ENCODE measurements at places on chromosomes 3 and 15.

DNA sequence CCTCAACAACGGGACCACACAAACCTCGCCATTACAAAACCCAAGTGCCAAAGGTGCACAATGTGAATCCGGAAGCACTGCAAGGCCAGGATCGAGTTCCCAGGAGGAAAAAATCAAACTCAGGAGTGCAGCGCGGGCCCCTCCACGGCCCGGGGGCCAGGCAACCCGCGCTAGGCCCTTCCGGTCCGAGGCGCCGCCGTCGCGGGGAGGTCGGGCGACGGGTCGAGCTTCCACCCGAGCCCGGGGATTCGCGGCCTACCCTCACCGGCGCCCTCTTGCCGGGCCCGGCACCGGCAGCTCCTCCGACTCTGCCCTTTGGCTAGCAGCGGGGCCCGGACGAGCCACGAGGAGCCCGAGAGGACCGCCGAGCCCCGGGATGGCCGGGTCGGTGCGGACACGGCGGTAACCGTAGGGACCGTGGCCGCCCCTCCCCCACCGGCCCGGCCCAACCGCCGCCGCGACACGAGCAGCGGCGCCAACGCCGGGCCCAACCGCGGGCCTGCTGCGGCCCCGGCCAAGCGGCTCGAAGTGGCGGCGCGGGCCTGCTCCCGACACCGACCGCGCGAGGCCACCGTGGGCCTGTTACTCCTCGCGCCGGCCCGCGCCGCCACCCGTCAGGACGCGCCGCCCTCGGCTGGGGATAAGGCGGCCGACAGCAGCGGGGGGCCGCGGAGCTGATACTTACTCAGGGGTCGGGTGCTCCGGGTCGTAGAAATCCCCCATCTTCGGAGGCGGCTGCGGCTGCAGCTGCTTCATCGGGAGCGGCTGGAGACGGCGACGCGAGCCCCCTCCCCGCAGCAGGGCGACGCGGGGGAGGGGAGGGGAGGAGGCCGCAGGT is 525 bp downstream of the SETD2 start:
- DNase-seq, result peak; percentile 68

DNA sequence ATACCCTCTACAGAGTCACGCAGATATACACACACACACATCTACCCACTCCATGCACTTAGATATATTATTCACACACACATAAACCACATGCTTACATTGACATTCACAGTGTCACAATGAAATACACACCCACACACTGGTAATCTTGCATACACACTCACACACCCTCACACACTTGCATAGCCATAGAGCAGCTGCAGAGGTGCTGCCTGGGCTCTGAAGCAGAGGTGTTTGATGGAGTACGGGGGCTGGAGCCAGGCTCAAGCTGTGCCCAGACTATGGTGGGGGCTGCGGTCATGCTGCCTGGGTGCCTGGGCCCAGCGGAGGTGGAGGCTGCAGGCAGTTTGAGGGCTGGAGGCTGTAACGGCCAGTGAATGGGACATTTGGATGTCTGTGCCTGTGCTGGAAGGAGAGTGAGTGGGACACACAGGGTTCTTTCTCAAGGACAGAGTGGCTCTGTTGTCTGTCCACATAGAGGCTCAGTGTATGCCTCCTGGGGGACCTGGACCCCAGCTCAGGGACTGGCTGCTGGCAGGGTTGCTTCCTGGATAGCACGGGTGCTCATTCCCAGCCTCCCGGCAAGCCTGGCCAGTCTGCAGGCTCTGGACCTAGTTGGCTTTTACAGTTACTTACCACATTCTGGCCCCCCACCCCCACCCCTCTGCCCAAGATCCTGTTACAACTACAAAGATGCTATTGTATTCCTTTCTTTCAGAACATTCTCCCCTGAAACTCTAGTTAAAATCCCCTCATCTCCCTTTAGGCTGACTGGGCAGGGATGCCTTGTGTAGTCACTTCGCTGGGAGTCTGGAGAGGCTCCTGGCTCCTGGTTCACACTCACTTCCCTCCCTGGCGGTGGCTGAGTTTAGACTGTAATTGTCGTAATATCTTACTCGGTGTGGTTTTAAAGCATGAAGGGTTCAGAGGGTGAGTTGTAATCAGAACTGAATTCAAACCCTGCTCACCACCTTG is 12.5 kb downstream of the GASK1A start:
- no peak for DNase-seq

DNA sequence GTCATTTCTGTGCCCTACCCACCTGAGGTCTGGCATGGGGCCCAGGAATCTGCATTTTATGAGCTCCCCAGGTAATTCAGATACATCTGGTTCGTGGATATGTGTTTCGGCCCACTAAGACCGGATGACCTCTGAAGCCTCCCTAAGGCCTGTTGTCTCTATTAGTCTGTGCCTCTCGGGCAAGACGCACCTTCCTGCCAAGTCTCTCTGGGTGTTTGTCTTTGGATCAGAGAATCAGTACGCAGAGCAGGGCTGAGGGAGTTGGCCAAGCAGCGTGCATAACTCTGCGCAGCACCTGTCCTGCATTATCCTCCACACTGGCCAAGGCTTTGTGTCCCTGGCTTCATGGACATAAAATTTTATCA is 181.0 kb downstream of the THSD4 start:
- no peak for DNase-seq

DNA sequence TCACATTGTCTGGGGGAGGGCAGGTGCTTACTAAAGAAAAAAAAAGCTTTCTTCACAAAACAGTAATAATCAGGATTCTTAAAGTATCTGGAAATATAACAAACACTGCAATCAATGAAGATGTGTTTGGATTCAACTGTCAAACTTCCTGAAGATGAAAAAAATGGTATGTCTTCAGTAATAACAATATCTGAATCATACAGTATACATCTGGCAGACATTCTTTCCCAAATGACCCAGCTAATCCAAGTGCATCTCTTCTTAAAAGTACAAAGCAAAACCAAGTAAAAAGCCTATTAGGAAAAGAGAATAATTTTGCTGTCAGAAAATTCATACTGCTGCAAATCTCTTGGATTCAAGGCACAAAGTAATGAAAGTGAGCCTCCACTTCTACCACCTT is 145.0 kb upstream of the MCTP2 start:
- no peak for DNase-seq

DNA sequence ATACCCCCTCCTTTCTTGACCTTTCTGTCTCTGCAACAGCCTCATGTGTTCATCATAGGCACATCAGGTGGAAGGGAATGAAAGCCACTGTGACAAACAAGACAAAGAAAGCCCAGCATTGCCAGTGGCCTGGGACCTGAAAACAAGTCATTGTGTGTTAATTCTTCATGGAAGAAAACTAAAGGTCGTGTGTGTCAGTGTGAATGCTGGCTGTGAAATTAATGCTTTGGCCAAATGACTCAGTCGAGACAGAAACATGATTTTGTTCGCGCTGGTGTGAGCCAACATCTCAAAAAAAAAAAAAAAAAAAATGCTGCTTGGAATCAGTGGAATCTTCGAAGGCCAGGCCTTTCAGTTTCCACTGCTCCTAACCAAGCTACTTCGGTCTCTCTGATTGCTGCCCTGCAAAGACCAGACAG is 386.5 kb upstream of the PROK2 start:
- peak; percentile 56 for DNase-seq

- DNase-seq, result no peak
These were observed 42.2 kb downstream of the SLC9A9 start for GRCh38 chr3:143806038-143806437.

- DNase-seq, result no peak
These were observed 4.3 kb upstream of the RBP2 start for GRCh38 chr3:139480585-139480984.

DNA sequence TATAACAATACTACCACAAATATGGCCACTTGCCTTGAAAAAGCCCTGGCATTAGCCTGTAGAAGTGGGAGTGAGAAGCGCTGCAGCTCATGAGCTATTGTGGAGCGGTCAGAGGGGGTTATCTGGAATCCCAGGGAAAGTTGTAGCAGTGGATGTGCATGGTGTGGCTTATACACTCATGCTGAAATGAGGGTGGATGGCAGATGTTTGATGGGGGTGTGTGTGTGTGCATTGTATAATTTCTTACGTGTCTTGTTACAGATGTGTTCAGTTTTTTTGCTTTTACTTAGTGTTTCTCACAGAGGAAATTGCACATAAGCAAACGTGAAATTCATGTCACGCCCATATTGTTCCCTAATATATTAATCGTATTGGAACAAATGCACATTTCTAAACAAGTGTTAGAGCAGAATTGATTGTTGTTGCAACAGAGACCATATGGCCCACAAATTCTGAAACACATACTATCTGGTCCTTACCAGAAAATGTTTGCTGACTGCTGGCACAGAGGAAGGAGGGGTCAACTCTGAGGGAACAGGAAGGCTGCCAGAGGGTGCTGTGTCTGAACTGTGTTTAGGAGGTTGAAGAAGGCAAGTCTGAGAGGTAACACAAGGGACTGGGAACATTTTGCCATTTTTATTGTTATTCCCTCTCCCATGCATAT is 200.0 kb upstream of the CFAP20DC start:
- DNase-seq, result no peak

DNA sequence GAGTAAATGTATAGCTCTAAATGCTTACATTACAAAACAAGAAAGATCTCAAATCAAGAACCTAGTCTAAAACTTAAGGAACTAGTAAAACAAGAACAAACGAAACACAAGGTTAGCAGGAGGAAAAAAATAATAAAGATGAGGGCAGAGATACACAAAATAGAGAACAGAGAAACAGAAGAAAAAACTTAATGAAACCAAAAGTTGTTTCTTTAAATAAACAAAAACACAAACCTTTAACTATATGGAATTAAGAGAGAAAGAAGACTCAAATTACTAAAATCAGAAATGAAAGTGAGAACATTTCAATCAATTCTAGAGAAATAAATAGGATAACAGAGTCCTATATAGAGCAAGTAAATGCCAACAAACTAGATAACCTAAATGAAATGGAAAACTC is 59.6 kb downstream of the DLG1 start:
- no peak for DNase-seq

- DNase-seq, result peak; percentile 80
These were observed 64.0 kb downstream of the DPH6 start for GRCh38 chr15:35481992-35482391.

DNA sequence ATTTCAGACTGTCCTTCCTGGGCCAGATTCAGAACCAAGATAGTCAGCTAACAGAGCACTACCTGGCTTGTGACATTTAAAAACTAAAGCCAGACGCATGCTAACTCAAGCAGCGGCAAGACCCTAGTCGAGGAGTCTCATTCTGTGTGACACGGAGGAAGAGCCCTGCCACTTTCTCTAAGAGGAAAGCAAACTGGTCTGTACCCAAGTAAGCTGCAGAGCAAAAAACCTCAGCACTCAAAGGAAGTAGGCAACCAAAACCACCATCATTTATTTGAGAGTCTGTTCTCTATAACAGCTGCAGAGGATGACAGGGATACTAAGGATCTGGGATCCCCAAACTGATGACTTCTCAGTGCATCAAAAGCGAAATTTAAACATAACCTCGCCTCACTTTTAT is 152.1 kb downstream of the OSBPL10 start:
- no peak for DNase-seq

DNA sequence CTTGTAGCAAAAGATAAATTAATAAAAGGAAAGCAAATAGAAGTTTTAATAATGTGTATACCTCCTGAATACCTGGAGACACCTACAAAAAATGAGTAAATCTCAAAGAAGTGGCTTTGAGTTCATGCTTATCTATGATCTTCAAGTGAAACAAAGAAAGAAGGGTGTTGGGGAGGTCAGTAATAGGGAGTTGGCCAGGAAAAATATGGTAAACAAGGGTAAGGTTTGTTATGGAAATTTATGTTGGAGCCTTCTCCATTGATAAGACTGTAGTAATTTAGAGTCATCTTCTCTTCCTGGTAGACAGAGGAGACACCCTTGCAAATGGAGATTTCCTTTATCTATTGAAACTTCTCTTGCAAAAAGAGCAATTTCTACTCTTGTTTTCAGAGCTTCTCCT is 6.6 kb upstream of the CCR8 start:
- DNase-seq, result no peak

DNA sequence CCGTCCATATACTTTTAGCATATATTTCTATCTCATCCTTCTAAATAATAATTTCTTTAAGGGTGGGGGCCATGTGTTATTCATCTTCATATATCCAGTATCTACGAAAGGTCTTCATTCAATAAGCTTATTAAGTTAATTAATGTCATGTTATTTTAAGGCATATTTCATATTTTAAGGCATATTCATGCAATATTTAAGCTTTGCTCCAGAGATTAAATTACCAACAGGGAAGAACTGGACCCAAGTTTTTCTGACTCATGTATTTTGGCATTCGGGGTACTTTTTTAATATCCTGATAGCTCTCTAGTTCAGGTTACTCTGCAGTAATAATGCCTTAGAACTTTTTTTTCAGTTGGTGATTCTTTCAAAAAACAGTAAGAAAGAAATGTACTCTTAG is 27.4 kb downstream of the PHC3 start:
- DNase-seq, result no peak

GRCh38 chr3:24167429-24167828 is 222.3 kb downstream of the NR1D2 start:
- DNase-seq, result no peak

- no peak for DNase-seq
These were observed 41.4 kb downstream of the ACSBG1 start for GRCh38 chr15:78192826-78193594.

DNA sequence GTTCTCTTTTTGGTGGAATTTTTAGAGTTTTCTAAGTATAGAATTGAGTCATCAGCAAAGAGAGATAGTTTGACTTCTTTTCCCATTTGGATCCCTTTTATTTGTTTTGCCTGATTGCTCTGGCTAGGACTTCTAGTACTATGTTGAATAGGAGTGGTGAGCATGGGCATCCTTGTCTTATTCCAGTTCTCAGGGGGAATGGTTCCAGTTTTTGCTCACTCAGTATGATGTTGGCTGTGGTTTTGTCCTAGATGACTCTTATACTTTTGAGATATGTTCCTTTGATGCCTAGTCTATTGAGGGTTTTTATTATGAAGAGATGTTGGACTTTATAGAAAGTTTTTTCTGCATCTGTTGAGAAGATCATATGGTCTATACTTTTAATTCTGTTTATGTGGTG is 72.5 kb downstream of the TNFAIP8L3 start:
- no peak for DNase-seq

GRCh38 chr3:100463002-100463401 is 29.4 kb upstream of the TMEM45A start:
- DNase-seq, result peak; percentile 72

- no peak for DNase-seq
These were observed 580.4 kb downstream of the CADM2 start for GRCh38 chr3:85539232-85539631.

DNA sequence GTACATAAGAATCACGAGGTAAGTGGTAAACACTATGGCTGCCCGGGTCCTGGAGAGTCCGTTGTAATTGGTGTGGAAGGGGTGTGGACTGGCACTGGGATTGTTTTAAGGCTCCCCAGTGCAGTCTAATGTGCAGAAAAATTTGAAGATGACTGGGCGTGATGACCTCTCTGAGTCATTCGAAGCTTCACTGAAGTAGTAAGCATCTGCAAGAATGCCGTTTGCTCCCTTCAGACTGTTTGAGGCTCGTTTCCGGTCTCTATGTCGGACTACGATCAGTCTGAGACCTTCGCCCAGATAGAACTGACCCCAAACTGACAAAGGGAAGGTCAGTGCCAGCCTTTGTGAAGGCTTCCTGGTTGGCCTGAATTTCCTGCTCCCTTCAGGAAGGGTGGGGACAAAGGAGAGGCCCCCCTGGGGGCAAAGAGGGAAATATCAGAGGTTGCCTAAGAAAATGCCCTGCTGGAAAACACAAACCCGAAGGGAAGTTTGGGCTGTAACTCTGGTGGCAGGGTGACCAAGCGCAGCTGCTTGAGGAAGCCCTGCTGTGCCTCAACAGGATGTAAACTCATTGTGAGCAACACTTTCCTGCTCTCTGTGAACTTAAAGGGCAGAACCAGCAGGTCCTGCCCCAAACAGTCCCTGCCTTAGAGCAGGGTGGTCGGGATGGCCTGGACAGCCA is 34.6 kb downstream of the BTD start:
- DNase-seq, result peak; percentile 52
